ENCODE measurements at places on chromosomes 7 and 10.

DNA sequence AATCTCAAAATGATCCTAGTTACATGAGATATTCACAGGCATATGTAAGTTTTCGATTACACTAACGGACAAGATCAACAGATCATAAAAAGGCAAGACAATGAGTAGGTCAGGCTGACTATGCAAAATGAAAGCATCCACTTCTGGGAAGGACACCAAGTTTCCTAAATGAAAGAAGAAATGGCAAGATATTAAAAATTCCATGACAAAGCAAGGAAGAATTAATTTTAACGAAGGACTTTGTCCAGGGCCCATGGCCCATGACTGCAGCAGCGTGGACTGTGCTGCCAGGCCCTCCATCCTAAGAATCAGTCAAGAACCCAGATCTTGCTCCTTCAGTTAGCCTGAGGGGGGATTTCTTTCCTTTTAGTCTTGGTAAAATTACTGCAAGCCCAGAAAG is 182.4 kb upstream of the FRMD4A start:
- DNase-seq = no peak

GRCh38 chr7:124009321-124009720 is 23.5 kb downstream of the TMEM229A start:
- DNase-seq = no peak

DNA sequence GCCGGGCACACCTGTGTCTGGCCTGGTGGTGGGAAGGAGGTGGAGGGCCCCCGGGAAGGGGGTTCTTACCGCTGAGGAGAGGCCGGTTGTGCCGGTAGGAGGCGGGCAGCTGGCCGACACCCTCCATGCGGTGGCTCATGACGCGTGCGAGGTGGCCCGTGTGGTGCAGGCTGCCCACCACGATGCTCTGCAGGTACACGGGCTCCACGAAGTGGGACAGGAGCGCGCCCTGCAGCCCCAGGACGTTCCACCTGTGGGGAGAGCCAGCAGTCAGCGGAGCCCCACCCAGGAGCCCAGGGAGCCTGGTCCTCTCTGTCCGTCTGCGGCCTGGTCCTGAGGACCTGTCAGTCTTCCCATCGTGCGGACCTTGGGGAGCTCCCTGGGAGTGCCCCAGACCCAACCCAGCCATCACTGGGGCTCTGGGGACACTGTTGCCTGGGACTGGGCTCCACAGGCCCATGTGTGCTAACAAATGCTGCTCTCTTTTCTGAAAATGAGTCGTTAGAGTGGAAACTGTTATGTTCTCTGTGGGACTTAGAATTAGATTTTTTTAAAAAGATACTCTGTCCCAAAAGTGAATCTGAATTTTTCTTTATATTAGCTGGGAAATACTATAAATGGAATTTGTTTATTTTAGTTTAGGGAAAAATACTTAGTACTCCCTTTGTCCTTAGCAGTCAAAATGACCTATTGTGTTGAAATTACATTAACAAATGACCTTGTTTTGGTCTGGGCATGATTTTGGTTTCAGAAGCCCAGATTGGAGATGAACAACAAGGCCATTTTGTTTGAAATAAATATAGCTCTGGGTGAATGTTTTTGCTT is 143.9 kb downstream of the WDR37 start:
- no peak for DNase-seq

DNA sequence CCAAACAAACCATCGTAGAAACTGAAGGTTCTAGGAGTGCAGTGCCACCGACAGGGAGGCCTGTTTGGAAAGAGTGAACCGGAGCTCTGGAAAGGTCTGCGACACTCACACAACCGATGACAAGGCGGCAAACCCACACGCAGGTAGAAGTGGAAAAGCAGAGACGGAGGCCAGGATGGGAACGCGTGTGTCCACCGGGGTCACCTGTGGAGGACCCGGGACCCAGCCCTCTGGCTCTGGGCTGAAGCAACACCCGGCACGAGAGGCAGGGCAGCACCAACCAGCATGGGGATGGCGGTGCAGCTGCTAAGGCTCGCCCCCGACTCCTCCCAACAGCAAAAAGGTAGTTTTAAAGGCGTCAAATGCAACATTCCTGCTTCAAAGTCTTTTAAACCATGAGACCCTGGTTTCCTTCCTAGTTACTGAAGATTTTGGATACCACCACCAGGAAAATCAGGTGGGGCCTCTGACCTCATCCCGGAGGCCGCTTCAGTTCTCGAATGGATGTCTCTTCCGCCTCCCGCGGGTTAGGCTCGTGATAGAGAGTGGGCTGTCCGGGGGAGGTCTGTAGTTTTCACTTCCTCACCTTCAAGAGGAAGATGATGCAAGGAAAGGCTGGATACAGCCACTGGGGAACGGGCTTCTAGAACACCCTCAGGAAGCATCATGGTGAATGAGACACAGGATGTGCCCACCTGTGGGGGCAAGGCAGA is 115.5 kb downstream of the SMURF1 start:
- no peak for DNase-seq

DNA sequence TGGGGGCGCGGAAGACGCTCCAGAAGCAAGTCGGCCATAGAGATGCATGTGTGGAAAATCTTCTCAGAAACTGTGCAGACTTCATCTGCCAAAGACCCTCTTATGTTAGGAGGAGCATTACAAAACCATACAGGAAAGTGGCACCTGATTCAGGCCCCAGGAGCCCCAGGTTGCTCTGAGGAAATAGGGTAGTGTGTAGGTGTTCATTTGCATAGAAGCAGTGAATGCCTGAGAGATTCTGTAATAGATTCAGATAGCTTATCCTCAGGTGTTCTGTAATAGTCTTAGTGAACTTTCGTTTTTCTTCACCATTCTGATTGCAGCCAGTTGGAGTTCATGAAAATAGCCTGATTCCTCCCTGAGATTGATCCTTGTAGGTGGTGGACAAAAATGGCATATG is 106.4 kb upstream of the GJD4 start:
- DNase-seq = no peak

- DNase-seq = no peak
Observed at GRCh38 chr7:133641436-133641835, 388.6 kb downstream of the EXOC4 start.
